ENCODE measurements at places on chromosomes 16 and 17.

DNA sequence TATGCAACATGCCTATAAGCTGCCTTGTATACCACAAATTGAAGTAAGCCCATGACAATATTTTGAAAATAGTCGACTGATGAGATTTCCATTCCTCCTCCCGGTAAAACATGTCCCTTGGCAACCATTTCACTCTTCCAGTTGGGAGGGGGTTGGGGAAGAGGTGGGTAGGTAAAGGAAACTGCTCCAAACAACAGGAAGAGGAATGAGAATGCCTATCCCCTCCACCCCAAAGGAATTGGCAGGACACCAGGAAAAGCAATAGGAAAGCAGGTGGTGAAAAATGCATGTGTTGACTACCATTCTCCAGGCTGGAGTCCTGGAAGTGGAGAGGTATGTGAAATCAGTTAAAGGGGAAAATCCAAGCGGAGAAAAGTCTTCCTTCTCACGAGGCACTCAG, 455.9 kb upstream of the PSMD7 start:
- no peak overlapping the region for H3K4me3 ChIP-seq
- no peak overlapping the region for H3K27ac ChIP-seq
- no peak for DNase-seq
- no peaks in the 10 kb centered on the region for H3K27me3 ChIP-seq
- no peaks in the 10 kb centered on the region for H3K36me3 ChIP-seq

GRCh38 chr16:53209877-53210276, 155.1 kb downstream of the CHD9 start:
- H3K4me3 ChIP-seq: peak overlapping the region; percentile 69
- H3K36me3 ChIP-seq: peaks cover 16% of the 10 kb centered on the region
- peak overlapping the region; percentile 97 for H3K27ac ChIP-seq
- DNase-seq: no peak
- no peaks in the 10 kb centered on the region for H3K27me3 ChIP-seq

- H3K4me3 ChIP-seq: no peak overlapping the region
- H3K4me1 ChIP-seq: no peaks in the 10 kb centered on the region
- no peak for DNase-seq
These were observed 161.1 kb downstream of the STX8 start for GRCh38 chr17:9414471-9414870.

GRCh38 chr16:85330694-85331188, 218.5 kb upstream of the CIBAR2 start:
- peaks cover 12% of the 10 kb centered on the region for H3K4me1 ChIP-seq
- H3K27me3 ChIP-seq: no peaks in the 10 kb centered on the region
- DNase-seq: peak; percentile 80
- H3K27ac ChIP-seq: no peak overlapping the region

- H3K4me1 ChIP-seq: peaks cover 5% of the 10 kb centered on the region
- peaks cover 16% of the 10 kb centered on the region for H3K36me3 ChIP-seq
- peak overlapping the region; percentile 80 for H3K27ac ChIP-seq
- H3K27me3 ChIP-seq: no peaks in the 10 kb centered on the region
- peak; percentile 51 for DNase-seq
These were observed 48.6 kb upstream of the MNT start for GRCh38 chr17:2449486-2449885.

GRCh38 chr17:4944554-4945175, 3.7 kb downstream of the PFN1 start:
- H3K4me1 ChIP-seq: peaks cover 16% of the 10 kb centered on the region
- no peak overlapping the region for H3K4me3 ChIP-seq
- no peaks in the 10 kb centered on the region for H3K27me3 ChIP-seq
- DNase-seq: no peak
- peak overlapping the region; percentile 97 for H3K27ac ChIP-seq
- peaks cover 37% of the 10 kb centered on the region for H3K36me3 ChIP-seq

GRCh38 chr17:3966720-3967363, 2.6 kb upstream of the ATP2A3 start:
- DNase-seq: no peak
- no peak overlapping the region for H3K4me3 ChIP-seq
- H3K36me3 ChIP-seq: no peaks in the 10 kb centered on the region
- H3K4me1 ChIP-seq: peaks cover 3% of the 10 kb centered on the region
- no peak overlapping the region for H3K27ac ChIP-seq
- H3K27me3 ChIP-seq: peaks cover 26% of the 10 kb centered on the region

DNA sequence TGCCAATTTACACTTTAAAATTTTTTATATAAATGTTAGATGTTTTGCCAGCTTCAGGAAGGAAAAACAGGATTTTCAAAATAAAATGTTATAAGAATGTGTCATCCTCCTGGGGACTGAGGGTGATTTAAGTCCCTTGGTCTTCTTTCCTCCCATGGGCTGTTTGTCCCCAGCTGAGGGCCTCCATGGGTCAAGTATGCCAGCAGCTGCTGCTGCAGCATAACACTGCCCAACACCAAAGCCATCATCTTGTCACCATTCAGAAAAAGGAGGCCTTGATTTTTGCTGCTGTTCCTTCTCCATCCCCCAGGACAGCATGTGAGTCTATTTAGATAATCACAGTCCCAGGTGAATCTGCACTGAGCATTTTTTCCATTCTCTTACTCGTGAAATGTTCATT, 188.5 kb downstream of the LGALS9B start:
- H3K27me3 ChIP-seq: no peaks in the 10 kb centered on the region
- no peak overlapping the region for H3K4me3 ChIP-seq
- peaks cover 21% of the 10 kb centered on the region for H3K4me1 ChIP-seq

DNA sequence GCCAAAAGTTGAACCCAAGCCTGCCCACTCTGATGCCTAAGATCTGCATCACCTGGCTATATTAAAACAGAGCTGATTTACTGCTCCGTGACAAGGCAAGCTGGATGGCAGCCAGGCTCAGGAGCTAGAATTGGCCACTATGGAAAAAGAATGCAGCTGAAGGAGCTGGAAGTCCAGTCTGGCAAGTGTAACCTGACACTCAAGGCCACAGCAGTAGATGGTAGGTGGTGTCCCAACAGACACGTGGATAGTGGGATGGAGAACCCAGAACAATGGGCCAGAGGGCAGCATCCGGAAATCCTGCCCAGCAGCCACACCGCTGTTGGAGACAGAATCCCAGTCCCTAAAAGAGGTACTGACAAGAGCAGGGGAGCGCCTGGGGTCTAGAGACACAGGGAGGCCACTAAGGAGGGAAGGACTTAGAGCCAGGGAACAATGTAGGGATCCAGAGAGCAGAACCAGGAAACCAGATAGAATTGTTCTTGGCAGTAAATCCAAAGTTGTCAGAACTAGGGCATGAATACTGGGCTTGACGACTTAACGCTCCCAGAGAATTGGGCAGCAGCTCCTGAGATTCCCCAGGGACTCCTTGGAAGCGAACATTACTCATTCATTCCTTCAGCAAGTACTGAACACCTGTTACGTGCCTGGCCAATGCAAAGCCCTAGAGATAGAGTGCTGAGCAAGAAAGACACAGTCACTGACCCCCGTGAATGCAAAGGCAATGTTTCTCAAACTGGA, 85.7 kb downstream of the CDYL2 start:
- H3K27ac ChIP-seq: no peak overlapping the region
- no peaks in the 10 kb centered on the region for H3K27me3 ChIP-seq
- no peaks in the 10 kb centered on the region for H3K4me1 ChIP-seq

- H3K36me3 ChIP-seq: no peaks in the 10 kb centered on the region
- no peak for DNase-seq
- no peaks in the 10 kb centered on the region for H3K4me1 ChIP-seq
These were observed 56.5 kb downstream of the KSR1 start for GRCh38 chr17:27512511-27513346.

DNA sequence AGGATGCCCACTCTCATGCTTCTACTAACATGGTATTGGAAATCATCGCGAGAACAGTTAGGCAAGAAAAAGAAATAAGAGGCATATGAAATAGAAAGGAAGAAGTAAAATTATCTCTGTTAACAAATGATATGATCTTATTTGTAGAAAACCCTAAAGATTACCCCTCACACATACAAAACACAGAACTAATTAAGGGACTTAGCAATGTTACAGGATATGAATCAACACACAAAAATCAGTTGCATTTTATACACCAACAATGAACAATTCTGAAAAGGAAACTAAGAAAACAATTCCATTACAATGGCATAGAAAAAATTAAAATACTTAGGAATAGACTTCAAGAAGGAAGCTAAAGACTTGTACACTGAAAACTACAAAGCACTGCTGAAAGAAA, 2.7 kb upstream of the CAPNS2 start:
- H3K27ac ChIP-seq: peak overlapping the region; percentile 29
- H3K4me3 ChIP-seq: no peak overlapping the region
- peaks cover 28% of the 10 kb centered on the region for H3K4me1 ChIP-seq
- no peak for DNase-seq

DNA sequence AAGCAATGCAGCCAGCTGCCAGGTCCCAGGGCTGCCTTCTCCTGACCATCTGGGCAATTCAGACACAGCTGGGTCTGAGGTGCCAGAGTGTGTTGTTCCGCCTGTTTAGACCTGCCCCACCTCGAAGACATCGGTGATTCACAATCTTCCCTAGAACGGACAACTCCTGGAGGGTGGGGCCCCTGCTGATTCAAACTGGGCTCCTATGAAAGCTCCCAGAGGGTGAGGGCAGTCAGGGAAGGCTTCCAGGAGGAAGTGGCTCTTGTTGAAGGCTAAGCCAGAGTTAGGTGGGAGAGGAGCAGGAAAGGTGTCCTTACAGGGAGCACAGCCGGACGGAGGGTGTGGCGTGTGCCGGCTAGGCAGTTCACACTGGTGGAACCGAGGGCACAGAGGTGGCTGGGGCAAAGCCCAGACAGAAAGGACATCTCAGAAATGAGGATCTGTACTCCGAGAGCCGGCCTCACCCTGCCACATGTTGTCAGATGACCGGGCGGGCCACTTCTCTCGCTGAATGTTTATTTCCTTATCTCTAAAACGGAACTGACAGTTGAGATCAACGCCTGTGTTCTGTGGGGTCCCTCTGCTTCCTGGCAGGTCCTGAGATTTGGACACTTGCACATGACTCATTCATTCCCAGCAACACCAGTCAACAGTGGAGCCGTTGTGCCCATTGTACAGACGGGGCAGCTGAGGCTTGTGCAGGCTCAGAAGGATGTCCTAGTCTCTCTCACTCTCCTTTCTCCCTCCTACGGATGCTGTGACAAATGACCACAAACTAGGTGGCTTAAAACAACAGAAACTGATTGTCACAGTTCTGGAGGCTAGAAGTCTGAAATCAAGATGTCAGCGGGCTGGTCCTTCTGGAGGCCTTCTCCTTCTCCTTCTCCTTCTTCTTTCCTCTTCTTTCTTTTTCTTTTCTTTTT, 26.9 kb upstream of the LITAF start:
- no peaks in the 10 kb centered on the region for H3K4me1 ChIP-seq
- no peak overlapping the region for H3K27ac ChIP-seq
- no peaks in the 10 kb centered on the region for H3K27me3 ChIP-seq

GRCh38 chr16:79278506-79278905, 322.0 kb downstream of the MAF start:
- H3K27ac ChIP-seq: no peak overlapping the region
- no peaks in the 10 kb centered on the region for H3K4me1 ChIP-seq
- H3K4me3 ChIP-seq: no peak overlapping the region
- no peaks in the 10 kb centered on the region for H3K36me3 ChIP-seq
- no peak for DNase-seq

- no peaks in the 10 kb centered on the region for H3K36me3 ChIP-seq
- no peaks in the 10 kb centered on the region for H3K4me1 ChIP-seq
- no peak overlapping the region for H3K27ac ChIP-seq
- no peak overlapping the region for H3K4me3 ChIP-seq
- no peak for DNase-seq
These were observed 322.0 kb downstream of the ABCC12 start for GRCh38 chr16:47833771-47834170.

DNA sequence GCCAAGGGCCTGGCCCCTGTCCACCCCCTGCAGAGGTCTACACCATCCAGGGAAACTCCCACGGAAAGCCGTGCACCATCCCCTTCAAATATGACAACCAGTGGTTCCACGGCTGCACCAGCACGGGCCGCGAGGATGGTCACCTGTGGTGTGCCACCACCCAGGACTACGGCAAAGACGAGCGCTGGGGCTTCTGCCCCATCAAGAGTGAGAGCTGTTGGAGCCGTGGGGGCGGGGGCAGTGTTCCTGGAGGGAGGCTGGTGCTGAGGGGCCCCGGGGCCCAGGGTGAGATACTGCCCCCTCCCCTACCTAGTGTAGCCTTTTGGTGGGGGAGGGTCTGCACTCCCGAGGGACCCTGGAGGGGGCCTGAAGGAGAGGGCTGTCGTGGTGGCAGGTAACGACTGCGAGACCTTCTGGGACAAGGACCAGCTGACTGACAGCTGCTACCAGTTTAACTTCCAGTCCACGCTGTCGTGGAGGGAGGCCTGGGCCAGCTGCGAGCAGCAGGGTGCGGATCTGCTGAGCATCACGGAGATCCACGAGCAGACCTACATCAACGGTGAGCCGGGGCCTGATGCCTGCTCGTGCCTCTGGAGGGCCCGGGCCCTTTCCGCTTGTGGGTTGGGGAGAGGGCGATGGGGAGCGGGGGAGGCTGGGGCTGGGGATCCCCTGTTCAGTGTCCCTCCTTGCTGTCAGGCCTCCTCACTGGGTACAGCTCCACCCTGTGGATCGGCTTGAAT, 38.8 kb downstream of the MRC2 start:
- no peak overlapping the region for H3K4me3 ChIP-seq
- no peak overlapping the region for H3K27ac ChIP-seq
- DNase-seq: peak; percentile 40
- no peaks in the 10 kb centered on the region for H3K27me3 ChIP-seq

DNA sequence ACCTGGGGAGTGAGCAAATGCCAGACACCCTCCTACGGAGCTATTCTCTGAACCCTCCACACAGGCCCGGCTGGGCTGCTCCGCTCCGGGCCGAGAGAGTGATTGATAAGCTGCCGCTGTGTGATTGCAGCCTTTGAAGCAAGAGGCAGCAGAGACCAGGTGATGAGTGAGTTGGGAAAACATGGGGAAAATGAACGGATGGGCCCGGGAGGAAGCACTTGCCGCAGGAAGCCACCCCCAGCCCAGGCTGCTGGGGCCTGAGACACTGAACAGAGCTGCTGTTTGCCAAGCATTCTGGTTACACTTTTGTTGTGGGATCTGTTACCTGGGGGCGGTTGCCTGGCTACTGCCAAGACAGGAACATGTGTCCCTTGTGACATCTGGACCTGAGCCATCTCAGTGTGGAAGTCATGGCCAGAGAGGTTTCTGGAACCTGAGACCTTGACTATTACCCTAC, 46.4 kb upstream of the KLHDC4 start:
- peak; percentile 65 for DNase-seq
- H3K36me3 ChIP-seq: no peaks in the 10 kb centered on the region
- peaks cover 9% of the 10 kb centered on the region for H3K4me1 ChIP-seq
- H3K27ac ChIP-seq: peak overlapping the region; percentile 5
- H3K27me3 ChIP-seq: no peaks in the 10 kb centered on the region

GRCh38 chr16:12612598-12613101, 191.0 kb downstream of the CPPED1 start:
- no peak for DNase-seq
- H3K36me3 ChIP-seq: no peaks in the 10 kb centered on the region
- no peaks in the 10 kb centered on the region for H3K4me1 ChIP-seq
- H3K27ac ChIP-seq: no peak overlapping the region
- H3K4me3 ChIP-seq: no peak overlapping the region
